Naive B cell (primary cell): ENCODE measurements at places on chromosomes 6 and 20.

DNA sequence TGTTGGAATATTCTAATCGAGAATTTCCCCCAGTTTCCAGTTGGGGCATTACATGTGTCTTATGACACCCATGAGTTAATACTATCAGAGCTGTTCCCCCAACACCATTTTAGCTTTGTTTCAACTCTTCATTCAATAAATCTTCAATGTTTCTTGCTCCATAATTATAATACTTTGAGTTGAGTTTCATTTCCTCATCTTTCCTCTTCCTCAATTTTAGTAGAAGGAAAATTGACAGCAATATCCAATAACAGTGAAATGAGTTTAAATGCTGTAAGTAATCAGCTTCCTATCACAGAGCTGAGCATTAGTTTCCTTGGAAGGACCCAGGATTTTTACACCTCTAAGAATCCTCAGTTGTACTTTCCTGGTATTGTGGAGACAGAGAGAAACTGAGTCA, 1.0 kb upstream of the STMND1 start:
- no peak overlapping the region for H3K27ac ChIP-seq
- no peak overlapping the region for H3K4me3 ChIP-seq
- H3K36me3 ChIP-seq = peaks cover 5% of the 10 kb centered on the region
- H3K27me3 ChIP-seq = peaks cover 51% of the 10 kb centered on the region
- no peak for DNase-seq

DNA sequence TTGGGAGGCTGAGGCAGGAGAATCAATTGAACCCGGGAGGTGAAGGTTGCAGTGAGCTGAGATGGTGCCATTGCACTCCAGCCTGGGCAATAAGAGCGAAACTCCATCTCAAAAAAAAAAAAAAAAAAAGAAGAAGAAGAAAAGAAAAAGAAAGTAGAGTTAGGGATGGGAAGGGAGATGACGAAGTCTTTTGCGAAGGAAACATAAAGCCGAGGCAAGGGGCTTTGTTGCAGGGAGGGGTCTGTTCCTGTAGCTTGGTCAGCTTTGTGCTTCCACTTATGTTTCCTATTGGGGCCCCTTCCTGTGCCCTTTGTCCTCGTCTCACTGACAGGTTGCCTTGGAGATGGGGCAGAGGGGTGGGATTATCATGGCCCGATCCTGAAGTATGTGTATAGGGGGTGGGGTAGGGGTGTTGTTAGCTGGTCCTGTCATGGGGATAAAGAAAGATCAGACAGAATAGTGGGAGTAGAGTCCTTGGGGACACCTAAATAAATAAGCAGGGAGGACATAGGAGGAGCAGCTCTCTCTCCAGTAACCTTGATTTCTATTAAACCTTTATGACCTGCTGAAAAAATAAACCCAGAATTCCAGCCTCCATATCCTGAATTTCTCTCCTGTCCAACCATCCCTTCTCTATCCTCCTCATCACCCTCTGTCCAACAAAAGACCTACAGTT, 1.1 kb upstream of the CLIC1 start:
- H3K36me3 ChIP-seq = peaks cover 21% of the 10 kb centered on the region
- H3K4me3 ChIP-seq = peak overlapping the region; percentile 99
- peak overlapping the region; percentile 94 for H3K27ac ChIP-seq

GRCh38 chr6:8881663-8882062, 446.3 kb upstream of the SLC35B3 start:
- no peak overlapping the region for H3K4me3 ChIP-seq
- H3K4me1 ChIP-seq = no peaks in the 10 kb centered on the region
- peaks cover 3% of the 10 kb centered on the region for H3K27me3 ChIP-seq
- no peak for DNase-seq
- no peak overlapping the region for H3K27ac ChIP-seq
- no peaks in the 10 kb centered on the region for H3K36me3 ChIP-seq

- no peaks in the 10 kb centered on the region for H3K27me3 ChIP-seq
- H3K4me3 ChIP-seq = no peak overlapping the region
- DNase-seq = no peak
These were observed 12.0 kb downstream of the TPX2 start for GRCh38 chr20:31751126-31751525.

DNA sequence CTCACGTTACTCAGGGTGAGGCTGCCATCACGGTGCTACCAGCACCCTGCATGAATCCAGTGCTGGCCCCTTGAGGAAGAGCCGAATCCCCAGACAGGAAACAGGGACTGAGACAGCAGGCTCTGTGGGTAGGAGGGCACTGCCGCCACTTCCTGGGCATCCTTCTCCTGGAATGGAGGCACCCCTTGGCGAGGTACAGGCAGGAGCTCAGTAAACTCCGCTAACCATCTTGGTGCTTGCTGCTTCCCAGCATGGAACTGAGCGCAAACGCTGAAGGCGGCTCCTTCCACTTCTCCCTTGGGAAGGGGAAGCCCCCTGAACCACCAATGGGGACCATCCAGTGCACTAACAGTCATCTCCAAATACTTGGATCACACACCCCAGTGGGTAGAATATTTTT, 13.5 kb upstream of the CCDC167 start:
- H3K4me3 ChIP-seq = no peak overlapping the region
- no peak overlapping the region for H3K27ac ChIP-seq
- H3K27me3 ChIP-seq = peaks cover 4% of the 10 kb centered on the region
- H3K4me1 ChIP-seq = peaks cover 37% of the 10 kb centered on the region
- no peaks in the 10 kb centered on the region for H3K36me3 ChIP-seq
- DNase-seq = no peak

GRCh38 chr6:135568379-135568778, 70.8 kb upstream of the AHI1 start:
- no peaks in the 10 kb centered on the region for H3K4me1 ChIP-seq
- peaks cover 3% of the 10 kb centered on the region for H3K36me3 ChIP-seq
- no peak overlapping the region for H3K27ac ChIP-seq
- no peak overlapping the region for H3K4me3 ChIP-seq
- peaks cover 12% of the 10 kb centered on the region for H3K27me3 ChIP-seq

DNA sequence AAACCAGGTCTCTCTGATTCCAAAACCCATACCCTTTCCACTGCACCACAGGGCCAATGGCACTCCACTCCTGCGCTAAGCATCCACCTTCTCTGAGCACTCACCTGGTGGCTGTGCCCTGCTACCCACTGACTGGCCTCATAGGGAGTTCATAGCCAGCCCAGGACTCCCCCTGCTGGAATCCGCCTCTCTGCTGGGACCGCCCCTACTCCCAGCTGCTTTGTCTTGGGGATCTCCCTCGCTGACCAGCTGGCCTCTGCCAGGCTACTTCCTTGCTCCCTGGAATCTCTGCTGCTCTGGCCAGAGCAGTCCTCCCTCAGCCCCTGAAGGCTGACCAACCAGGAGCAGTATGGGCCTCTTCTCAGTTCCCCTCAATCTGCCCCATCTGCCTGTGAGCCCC, 129.7 kb downstream of the FAXC start:
- no peak overlapping the region for H3K4me3 ChIP-seq
- H3K4me1 ChIP-seq = no peaks in the 10 kb centered on the region
- H3K27ac ChIP-seq = peak overlapping the region; percentile 53
- peaks cover 7% of the 10 kb centered on the region for H3K27me3 ChIP-seq
